ENCODE measurements at places on chromosomes 16 and 17. TPM values are rescaled to one million over a fixed set of nuclear protein-coding genes. Genes with fewer than 3 reads are reported as not detected.

- DNase-seq: no peak
Measured at GRCh38 chr16:50688867-50689266, 4.5 kb upstream of the NOD2 start.

GRCh38 chr17:68531252-68531651 lies 19.0 kb downstream of the PRKAR1A start:
- DNase-seq: peak; percentile 69

DNA sequence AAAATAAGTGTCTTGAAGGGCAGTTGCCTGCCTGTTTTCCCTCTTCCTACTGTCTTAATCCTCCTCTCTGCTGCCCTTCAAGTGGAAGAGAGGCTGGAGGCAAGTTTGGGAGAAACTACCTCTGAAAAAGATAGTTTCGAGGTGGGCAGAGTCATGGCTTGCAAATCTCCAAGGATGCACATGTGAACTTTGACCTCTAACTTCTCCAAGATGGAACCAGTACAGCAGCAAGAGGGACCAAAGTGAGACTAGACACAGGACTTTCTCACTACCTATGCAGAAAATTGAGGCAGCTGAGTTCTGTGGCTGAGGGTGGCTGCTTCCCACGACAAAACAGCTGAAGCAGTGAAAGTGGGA lies 887 bp upstream of the KCNH4 start:
- no peak for DNase-seq

GRCh38 chr17:68700421-68700820 lies 99.3 kb upstream of the FAM20A start:
- DNase-seq: no peak

GRCh38 chr17:42191275-42191608 lies 3.1 kb downstream of the GHDC start:
- DNase-seq: no peak

Gene ZDHHC7
- total RNA-seq: 27.5 TPM

Gene EMP2
- total RNA-seq: 57.1 TPM

Gene GAST
- total RNA-seq: not detected
